Stimulated activated CD8-positive, alpha-beta memory T cell treated with anti-CD3 and anti-CD28 coated beads, Interleukin-7, amount 100 ng/mL, for 1 hour (primary cell): ENCODE measurements at places on chromosomes 1 and 21.

- DNase-seq = no peak
Observed at GRCh38 chr1:83118472-83118871, 880.5 kb downstream of the TTLL7 start.

DNA sequence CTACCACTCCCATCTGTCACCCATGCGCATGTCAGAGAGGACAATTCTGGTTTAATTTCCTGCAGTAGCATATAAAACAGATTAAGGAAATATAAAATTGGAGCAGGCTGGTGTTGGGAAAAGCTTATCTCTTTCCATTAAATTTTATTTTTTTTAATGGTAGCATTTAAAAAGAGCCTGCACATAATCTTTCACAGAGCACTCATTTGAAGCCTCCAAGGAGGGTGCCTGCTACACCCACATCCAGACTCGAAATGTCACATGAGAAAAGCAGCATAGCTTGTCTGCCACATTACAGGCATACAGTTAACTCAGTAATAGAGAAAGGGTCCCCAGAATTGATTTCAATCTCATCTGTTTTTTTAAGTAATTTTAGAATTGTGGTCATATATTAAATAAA, 599.0 kb downstream of the KIF26B start:
- no peak for DNase-seq

DNA sequence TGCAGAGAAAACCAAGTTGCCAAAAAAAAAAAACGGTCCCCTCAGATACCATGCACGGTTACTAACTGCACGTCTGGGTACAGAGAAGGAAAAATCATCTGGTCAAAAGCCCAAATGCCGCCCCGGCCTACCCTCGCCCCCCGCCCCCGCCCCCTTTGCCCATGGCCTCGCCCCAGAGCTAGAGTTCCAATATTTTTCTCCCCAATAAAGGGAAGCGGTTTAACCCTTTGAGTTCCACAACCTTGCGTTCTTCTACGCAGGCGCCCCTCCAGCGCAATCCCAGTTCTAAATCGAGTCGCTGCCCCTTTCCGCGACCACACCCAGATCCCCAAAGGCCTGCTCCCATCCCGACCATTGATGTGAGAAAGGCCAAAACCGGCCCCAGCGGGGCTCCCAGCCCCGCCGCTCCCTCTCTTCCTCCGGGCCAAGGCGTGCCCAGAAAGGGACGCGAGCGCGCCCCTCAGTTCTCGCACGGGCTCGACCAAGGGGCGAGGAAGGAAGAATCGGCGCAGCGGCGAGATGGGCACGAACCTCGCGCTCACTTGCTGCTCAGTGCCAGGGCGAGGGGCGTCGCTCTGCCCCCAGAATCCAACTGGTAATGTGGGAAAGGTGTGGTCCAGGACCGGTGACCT, 797 bp downstream of the WDR47 start:
- DNase-seq = no peak

DNA sequence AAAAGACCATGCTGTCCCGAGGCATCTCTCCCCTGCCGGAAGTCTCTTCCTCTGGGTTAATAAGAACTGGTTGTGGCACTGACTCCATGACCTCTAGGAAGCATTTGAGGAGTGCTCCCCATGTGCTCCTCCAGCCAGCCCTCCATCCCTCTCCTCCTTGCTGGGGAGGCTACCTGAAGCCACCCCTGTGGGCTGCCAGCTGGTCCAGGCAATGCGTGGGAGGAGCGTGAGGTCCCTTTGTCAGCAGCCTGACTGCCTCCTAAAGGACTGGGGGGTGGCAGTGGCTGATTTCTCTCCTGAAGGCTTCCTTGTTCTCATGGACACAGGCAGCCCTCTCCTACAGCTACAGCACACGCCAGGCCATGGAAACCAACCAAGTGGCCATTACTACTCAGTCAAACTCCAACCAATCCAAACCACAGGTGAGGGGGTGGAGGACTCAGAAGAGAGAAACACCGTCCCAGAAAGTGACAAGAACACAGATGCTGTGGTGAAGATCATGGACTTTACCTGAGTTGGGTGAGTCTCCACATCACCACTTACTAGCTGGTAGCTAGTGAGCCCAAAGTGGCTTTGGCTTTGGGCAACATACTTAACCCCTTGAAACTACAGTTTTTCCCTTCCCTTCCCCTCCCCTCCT, 35.2 kb downstream of the NENF start:
- no peak for DNase-seq
